CD4-positive, alpha-beta T cell treated with Interleukin-4 for 1 hour (primary cell): ENCODE measurements at places on chromosomes 3 and 15.

GRCh38 chr15:59501597-59501996 is 63.6 kb downstream of the FAM81A start:
- DNase-seq = peak; percentile 14

GRCh38 chr3:111610189-111610588 is 15.0 kb upstream of the ZBED2 start:
- peak; percentile 84 for DNase-seq

DNA sequence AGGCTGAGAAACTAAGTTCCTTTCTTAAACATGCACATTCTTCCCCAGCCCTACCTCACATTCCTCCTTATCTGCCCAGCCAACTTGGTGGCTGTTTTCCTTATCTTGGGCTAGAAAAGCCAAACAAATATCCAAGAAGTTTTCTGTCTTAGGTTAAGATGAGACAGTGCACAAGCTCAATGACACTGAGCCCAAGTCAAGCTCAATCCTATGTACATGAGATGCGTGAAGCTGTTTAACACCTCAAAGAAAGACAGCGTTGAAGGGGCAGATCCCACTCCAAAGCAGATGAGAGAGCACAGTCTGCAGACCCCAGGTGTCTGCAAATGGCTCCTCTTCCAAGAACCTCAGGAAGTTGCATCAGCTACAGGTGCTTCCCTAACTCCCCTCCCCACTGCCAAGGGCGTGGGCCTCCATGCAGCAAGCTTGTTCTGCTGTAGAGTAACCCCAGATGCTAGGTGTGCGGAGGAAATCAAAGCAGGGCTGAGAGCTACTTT is 16.6 kb downstream of the LRRC2 start:
- DNase-seq = no peak

DNA sequence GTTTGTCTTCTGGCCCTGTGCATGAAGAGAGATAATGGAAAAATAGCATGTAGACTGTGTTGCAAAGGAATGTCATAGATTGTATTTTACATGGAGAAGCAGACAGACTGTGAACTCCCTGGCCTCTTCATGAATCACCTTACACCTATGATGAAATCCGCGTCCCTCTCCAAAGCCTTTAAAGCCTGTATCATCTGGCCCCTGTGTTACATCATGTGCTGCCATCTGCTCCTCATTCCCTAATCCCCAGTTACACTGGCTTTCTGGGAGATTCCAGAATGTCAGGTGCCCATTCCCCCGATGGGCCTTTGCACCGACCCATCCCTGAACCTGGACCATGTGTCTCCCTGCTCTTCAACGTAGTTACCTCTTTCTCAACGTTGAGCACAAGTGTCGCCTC is 190.8 kb downstream of the ADAMTSL3 start:
- DNase-seq = no peak

DNA sequence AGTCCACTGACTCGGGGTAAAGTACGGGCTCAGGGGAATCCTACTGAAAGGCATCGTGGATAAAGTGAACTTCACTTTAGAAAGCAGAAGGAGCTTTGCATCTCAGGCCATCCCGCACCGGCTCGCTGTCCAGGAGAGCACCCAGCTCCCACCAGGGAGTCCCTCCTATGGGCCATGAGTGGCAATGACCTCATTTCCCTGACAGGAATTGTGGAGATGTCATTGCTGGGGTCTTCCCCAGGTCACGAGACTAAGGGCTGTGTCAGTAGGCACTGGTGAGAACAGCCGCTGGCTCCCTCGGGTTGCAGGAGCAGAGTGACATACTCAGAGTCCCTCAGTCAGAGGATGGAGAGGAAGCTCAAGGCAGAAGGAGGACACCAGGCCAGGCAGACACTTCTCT is 97.3 kb downstream of the XXYLT1 start:
- no peak for DNase-seq

DNA sequence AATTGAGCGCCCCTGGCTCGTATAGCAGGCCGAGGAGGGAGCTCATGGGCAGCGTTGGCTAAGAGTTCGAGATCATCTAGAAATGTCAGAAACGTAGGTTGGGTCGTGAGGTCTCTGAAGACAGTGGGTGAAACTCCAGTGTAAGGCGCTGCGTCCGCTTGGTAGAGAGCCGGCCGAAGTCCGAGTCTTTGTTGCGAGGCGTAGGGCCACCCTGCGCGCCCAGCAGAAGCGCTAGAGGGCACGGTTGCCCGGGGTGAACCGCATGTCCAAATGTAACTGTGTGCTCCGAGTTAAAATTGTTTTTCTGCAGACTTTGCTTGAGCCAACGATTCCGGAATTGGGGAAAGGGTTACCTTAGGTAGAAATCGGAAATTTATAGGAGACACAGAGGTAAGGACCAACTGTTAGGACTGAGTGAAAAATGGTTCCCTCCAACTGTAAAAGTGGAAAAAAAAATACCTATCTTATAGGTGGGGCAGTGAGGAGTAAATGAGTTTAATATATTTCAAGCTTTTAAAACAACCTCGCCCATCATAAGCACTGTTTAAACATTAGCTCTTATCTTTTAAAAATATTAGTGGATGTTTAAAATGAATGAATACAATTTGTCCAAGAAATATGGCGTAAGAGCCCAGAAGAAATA is 993 bp upstream of the SIAH2 start:
- DNase-seq = no peak

- DNase-seq = no peak
These were observed 41.0 kb upstream of the ZNF280D start for GRCh38 chr15:56774356-56774755.

- no peak for DNase-seq
These were observed 1.9 kb downstream of the CNBP start for GRCh38 chr3:129181819-129182218.

DNA sequence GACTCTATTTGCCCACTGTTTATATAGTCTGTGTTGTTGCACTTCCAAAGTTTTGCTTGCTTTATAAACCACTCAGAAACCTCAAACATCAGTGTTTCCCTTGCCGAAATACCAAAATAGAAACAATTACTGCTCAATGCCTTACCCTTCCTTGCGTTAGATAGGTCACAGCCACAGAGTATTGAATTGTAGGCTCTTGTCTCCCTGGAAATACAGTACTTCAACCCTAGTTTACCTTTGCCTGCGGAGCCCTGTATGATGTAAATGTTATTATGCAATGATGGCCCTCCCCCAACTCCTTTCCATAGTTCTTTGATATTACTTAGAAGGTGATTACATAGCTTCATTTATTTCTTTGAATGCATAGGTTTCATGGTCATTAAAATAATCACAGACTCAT is 44.2 kb downstream of the SOX2 start:
- no peak for DNase-seq

- DNase-seq = no peak
These were observed at the start of gene NDN for GRCh38 chr15:23687143-23687470. NDN (minus strand) TSS chr15:23687305; CDS start chr15:23687217, 88 bp downstream.

DNA sequence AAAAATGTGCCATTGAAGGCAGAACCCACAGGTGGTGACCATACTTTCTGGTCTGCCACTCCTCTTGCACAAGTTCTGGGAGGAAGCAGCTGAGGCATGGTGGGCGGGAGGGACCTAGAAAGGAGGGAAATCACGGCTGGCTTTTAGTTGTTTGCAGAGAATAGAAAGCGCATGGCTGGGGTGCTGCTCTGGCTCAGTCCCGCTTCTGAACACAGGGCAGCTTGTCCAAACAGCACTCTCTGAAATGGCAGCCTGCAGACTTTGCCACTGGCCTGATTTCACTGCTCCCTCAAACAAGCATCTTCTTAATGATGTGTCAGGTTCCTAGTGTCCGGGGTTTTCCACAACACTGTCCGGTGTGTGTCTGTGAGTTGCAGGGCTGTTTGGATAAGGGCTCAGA is 76.7 kb downstream of the AAGAB start:
- DNase-seq = no peak

DNA sequence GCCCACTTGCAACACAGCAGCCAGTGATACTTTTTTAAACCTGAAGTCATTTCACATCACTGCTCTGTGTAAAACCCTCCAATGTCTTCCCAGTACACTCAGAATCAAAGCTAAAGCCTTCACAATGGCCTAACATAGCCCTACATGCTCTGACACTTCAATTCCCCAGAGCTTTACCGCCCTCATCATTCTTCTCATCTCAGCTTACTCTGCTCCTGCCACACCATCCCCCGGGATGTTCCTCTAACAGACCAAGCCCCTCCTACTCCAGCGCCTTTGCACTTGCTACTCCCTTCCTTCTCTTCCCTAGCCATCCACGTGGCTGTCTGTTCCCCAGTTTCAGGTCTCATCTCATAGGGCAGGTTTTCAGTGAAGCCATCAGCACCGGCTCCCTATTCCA is 194.0 kb downstream of the SSR3 start:
- no peak for DNase-seq

DNA sequence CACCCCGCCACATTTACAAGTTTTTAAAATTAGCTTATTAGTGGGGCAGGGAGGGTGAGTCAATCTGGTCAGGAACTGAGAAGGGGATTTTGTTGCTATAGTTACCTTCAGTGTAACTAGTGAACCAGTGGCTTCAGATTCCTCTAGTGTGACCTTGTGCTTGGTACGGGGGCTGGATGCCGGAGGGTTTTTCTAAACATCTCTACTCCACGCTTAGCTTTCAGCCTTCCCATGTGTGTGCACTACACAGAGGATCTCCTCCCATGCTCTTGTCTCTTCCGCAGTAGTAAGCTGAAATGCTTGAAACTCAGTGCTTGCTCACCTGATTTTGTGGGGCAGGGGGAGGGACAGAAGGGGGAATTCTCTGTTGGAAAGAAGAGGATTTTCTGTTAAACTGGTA is 67.9 kb upstream of the AKAP13 start:
- peak; percentile 59 for DNase-seq

GRCh38 chr3:56694867-56695683 is 12.0 kb upstream of the TASOR start:
- DNase-seq = no peak
